Fibroblast of villous mesenchyme (primary cell): ENCODE measurements at places on chromosomes 12 and 14. TPM values are rescaled to one million over a fixed set of nuclear protein-coding genes. Genes with fewer than 3 reads are reported as not detected.

Gene MYH7
- not detected in 2 replicates for total RNA-seq

Gene SDS
- not detected in 2 replicates for total RNA-seq

Gene EFS
- 7.7 and 7.8 TPM in 2 replicates for total RNA-seq

Gene KRT78
- not detected in 2 replicates for total RNA-seq

Gene RNF212B
- not detected in 2 replicates for total RNA-seq

Gene RILPL2
- 3.5 and 5.6 TPM in 2 replicates for total RNA-seq

DNA sequence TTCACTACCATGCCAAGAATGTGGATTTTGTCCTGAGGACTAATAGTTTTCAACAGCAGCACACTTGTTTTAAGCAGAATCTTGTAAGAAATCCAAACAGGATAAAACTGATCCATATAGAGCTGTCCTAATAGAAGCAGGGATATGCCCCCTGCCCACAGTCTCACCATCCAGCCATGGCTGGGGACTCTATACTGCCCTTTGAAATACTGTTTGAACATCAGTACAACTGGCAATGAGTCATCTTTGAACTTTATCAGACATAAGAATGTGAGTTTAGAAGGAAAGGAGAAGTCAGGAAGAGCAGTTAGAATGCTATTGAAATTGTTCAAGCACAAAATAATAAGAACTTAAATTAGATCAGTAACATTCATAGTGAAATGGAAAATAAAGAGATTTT, 3.8 kb upstream of the C12orf42 start:
- no peak for DNase-seq

GRCh38 chr12:16622338-16622737, 16.4 kb upstream of the LMO3 start:
- no peak for DNase-seq

GRCh38 chr12:73529231-73529630, 1008.4 kb upstream of the ATXN7L3B start:
- DNase-seq = no peak

GRCh38 chr14:99174081-99174769, 97.8 kb downstream of the BCL11B start:
- DNase-seq = no peak

- no peak for DNase-seq
These were observed 83.4 kb upstream of the NOS1 start for GRCh38 chr12:117444781-117445180.

DNA sequence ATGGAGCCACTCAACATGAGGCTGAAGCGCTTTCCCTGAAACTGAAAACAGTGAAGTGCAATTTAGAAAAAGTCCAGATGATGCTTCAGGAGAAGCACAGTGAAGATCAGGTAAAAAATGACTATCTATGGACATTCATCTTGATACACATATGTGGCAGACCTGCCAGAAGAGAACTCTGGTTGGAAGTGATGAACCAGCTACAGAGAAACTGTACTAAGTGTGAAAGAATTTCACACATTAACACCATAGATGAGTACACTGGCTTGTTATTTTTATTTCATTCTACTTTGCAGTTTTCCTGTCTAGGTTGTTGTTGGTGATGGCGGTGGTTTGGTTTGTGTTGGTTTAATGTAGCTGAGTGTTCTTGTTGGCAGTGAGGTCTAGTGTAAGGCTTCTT, 174.7 kb downstream of the ESR2 start:
- DNase-seq = no peak

- DNase-seq = no peak
These were observed 533.3 kb downstream of the LRFN5 start for GRCh38 chr14:42140001-42140400.

- DNase-seq = no peak
These were observed 10.9 kb upstream of the NGB start for GRCh38 chr14:77281852-77282410.

DNA sequence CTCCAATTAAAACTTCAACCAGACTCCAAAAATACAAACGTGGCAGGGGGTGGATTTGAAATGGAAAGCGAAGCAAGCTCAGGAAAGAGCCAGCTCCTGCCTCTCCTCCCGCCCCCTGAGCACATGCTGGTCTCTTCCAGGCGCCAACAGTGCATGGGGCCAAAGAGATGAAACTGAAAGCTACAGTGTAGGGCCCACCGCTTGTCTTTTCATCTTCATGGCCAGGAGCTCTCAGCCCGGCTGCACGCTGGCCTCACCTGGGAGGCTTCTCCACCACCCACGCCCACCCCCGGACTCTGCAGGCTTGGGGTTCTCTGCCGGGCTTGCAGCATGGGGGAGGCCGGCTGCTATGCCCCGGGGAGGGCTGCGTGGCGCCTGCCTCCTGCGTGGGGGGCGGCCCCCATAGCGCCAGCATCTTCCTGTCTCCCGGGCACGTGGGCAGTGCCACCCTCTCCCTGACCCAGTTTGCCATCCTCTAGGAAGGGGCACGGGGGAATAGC, 2.0 kb downstream of the RIMBP2 start:
- no peak for DNase-seq

DNA sequence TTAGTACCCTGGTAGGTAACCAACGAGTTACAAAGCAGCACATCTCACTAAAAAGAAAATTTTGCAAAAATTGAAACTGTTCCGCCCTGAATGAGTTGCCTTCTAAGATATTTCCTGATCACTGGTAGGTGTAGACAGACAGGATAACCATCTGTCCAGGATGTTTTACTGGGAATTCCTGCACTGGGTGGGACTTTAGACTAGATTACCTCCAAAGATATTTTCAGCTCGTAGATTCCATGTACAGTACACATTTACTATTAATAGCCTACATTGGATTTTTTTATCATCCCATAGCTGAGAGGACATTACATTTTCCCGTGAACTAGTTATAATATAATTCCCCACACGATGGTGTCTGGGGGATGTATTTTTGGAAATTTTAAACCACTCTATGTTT, 139.6 kb downstream of the DYRK2 start:
- no peak for DNase-seq

- DNase-seq = peak; percentile 35
These were observed 10.5 kb downstream of the GPR137C start for GRCh38 chr14:52563120-52563519.

DNA sequence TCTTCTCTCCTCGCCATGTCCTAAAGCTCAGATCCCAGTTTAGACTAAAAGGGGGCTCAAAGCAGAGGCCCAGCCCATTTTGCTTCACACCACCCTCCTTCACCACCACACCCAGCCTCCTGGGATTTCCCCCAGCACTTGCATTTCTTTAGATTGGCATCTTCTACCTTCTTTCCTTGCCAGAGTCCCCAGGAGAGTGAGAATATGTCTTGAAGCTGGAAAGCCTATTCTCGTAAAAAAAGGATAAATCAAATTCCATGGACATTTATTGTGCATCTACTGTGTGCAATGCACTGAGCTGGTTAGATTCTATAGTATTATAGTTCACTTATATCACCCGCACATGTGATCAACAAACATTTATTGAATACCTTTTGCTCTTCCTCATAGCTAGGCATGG, 10.2 kb downstream of the FBXW8 start:
- DNase-seq = no peak
